ENCODE measurements at places on chromosomes 3 and 15.

GRCh38 chr3:149473357-149474249, 894 bp upstream of the TM4SF4 start:
- DNase-seq: peak; percentile 55

GRCh38 chr3:113698956-113699355, 2.5 kb upstream of the USF3 start:
- no peak for DNase-seq

- DNase-seq: no peak
Observed at GRCh38 chr15:89822026-89822425, 7.4 kb upstream of the ANPEP start.

GRCh38 chr15:83854950-83855707, 201.2 kb downstream of the ADAMTSL3 start:
- no peak for DNase-seq

Data from AG04449 (cell line).